ENCODE measurements at places on chromosomes 6 and 20.

DNA sequence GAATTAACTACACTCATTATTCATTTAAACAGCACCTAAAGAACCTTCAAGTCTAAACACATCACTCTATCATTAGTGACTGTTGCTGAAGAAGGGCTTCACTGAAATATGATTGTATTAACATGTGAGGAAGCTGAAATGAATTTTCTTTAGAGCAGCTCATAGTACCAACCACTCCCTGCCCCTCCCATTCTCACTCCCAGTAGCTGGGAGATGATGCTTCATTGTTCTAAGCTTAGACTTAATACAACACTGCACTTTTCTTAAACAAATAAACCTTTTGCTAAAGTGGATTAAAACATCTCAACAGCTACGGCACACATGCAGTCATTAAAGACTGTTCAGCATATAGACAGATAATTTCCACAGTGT is 63.1 kb downstream of the ATXN1 start:
- DNase-seq, result no peak

DNA sequence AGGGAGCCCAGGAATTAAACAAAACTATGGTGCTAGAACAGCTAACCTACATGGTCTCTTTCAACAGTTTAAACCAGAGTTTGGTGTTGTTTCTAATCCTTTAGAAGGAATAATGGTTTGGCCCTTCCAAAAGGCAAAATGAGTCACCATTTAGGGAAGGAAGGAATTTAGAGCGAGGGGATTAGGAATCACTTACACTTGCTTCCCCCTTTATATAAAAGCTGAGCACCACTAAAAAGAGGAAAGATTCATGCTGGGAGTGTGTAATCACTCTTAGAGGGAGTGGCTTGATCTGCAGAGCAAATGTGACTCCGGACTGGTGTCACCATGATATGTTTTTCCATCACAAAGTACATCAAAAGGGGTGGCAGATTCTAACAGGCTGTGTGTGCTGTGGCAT is 63.6 kb downstream of the F13A1 start:
- DNase-seq, result no peak

GRCh38 chr6:28377879-28378278 is 21.7 kb downstream of the ZSCAN12 start:
- DNase-seq, result no peak

DNA sequence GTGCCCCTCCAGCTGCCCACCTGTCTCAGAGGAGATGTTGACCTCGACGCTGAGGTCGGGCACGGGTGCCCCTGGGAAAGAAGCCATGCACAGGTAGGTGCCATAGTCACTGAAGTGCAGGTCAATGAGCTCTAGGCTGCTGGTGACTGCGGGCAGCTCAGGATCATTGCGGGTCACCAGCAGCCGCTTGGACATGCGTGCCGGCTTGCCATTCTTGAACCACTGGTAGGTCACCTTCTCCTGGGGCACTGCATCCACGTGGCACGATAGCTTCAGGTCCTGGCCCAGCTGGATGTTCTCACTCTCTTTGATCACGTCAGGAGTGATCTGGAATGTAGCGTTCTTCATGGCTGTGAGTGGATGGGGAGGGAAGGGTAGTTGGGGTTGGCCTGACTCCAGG is 45.7 kb downstream of the MDGA1 start:
- DNase-seq, result no peak

GRCh38 chr20:61288331-61288784 is 36.3 kb downstream of the CDH4 start:
- DNase-seq, result no peak

- no peak for DNase-seq
These were observed 85.3 kb upstream of the SCP2D1 start for GRCh38 chr20:18728165-18728869.
